ENCODE measurements at places on chromosomes 11 and 22.

DNA sequence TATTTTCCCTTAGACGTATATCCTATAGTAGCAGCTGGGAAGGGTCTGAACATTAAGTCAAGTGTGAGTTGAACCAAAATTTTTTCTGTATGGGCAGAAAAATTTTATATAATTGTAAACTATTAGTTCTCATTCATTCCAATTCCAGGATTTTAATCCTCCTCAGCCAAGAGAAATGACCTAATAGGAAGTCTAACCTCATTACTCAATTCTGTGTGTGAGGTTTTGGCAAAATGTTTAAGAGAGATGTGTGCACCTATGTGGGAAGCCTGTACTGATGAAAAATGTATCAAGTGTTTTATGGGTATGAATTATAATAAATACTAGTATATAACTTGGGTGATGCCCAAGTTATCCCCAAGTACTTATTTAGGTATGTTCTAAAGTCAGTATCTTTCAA, 311.6 kb upstream of the PITPNB start:
- no peak for DNase-seq

DNA sequence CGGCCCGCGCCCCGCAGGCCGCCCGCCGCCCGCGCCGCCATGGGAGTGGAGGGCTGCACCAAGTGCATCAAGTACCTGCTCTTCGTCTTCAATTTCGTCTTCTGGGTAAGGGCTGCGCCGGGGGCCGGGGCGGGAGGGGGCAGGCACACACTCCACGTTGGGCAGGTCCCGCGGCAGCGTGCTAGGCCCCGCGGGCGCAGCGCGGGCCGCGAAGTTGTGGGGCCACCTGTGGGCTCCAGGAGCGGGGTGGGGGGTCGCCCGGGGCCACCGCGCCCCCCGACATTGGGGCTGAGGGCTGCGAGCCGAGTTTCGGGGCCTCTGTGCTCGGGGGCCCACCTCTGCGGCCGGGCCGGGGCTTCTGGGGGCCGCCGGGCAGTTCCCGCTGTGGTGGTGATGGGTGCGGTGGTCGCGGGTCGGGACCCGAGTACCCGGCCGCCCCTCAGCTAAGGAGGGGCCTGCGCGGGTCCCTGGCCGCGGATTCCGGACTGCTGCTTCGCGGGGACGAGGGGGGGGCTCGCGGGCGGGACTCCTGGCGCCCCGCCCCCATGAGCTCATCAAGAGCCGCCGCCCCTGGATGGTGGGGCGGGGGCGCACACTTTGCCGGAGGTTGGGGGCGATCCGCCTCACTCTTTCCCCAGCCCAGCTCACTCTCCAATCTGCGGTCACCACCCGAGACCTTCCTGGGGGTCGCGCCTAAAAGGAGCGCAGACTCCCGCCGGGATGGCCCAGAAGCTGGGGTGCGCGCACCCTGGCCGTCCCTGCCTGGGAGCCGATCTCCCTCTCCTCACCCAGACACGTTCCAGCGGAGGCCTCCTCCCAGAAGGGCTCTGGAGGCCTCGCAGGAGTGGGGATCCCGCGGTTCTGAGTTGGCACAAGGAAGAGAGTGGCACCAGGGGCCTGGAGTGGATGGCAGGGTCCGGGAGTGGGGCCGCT, 667 bp downstream of the CD81 start:
- peak; percentile 86 for DNase-seq

- DNase-seq: peak; percentile 89
These were observed 18.2 kb downstream of the ADM start for GRCh38 chr11:10322830-10323792.

GRCh38 chr11:62315431-62315830, 16.6 kb upstream of the SCGB1D4 start:
- DNase-seq: no peak

DNA sequence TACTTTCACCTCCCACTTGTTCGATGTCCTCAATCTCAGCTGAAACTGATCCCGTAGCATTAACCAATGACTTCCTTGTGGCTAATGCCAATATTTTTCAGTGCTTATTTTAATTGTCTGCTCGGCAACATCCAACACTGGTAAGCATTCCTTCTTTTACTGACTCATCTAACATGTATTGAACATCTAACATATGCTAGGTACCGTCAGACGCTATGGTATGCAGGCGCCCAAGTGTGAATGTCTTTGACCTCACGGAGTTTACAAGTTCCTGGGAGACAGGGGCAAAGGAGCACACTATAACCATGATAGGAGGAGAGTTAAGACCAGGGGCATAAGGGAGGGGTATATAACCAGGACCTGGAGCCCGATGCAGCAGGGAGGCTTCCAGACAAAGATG, 1.7 kb downstream of the BRMS1 start:
- DNase-seq: no peak

- no peak for DNase-seq
These were observed 1.2 kb upstream of the CCDC117 start for GRCh38 chr22:28771195-28771791.

DNA sequence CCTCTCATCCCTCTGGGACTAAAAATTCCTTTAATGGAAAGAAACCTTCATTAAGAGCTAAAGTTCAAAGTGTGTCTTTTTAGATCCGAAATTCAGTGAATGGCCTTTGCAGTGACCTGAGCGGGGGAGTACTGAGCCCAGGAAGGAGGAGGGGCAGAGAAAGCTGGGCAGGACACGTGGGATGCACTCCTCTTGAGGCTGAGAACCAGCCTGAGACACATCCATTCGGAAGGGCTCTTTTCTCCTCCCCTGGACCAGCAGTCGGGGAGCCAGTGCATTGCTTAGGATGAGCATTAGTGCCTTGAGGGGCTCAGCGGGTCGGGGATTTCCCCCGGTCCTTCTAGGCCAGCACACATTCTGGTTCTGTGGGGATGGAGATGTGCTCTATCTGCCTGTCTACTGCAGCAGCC, 258.9 kb upstream of the B3GAT1 start:
- no peak for DNase-seq

DNA sequence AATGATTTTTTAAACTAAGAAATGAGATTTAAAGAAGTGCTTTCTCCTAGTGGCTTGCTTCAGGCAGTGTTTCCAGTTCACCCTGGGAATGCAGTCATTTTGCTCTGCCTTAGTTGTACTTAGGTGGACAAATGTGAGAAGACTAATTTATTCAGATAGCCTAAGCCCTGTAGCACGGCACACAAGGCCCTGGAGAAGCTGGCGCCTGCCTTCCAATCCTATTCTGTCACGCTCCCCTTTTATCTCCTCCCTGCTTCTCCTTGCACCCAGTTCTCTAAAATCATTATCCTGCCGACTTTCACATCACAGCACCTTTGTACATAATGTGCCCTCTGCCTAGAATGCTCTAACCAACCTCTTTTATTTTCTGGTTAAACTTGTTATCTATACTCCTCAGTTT, 64.0 kb downstream of the PPME1 start:
- DNase-seq: no peak

DNA sequence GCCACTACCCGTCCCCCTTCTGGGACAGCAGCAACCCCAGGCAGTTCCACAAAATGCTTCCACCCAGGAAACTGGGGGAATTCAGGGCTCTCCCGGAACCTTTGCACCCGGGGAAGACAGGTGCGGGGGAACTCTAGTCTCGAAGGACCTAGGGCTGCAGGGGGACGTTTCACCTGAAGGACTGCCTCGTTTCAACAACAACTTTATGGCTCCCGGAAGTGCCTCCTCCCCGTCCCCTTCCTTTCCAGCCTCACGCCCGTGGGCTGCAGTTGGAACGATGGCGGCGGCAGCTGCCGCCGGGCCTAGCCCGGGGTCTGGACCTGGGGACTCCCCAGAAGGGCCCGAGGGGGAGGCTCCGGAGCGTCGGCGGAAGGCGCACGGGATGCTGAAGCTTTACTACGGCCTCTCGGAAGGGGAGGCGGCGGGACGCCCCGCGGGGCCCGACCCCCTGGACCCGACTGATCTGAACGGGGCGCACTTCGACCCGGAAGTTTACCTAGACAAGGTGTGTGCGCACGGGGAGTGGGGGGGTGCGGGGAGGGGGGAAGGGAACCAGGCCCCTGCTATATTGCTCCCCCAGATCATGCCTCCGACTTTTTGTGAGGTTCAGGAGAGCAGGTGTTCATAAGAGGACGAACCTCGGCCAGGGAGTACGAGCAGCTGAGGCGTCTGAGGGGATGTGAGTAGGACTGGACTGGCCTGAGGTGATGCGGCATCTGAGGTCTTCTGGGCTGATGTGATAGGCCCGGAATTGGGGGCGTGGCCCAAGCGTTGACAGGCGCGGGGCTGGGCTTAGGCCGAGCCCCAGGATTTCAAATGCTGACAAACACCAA, at the start of gene VPS51:
Gene VPS51, plus strand, starts transcription at position 241 of the 833 bp plus-strand sequence. Its CDS starts 37 bp downstream, at position 278.
- DNase-seq: peak; percentile 97

GRCh38 chr11:76918941-76919386, 58.2 kb downstream of the ACER3 start:
- peak; percentile 83 for DNase-seq

- DNase-seq: no peak
These were observed 560.0 kb downstream of the INSC start for GRCh38 chr11:15674756-15675155.

DNA sequence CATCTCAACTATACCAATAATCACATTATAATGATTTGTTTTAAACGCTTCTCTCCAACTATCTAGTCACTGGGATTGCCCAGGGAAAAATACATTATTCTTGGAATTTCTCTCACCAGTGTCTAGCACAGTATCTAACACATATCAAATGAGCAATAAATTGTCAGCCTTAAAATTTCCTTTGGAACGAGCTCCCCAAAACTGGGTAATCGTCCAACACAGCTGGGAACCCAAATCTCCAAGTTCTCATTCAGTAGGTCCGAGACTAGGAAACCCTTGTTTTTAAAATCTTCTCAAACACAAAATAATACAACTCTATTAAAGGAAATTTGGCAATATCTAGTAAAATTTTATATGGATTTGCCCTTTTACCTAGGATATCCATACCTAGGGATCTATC, 327.8 kb upstream of the ARHGAP42 start:
- DNase-seq: no peak

- DNase-seq: peak; percentile 87
These were observed 9.7 kb downstream of the FXYD2 start for GRCh38 chr11:117814766-117815261.

DNA sequence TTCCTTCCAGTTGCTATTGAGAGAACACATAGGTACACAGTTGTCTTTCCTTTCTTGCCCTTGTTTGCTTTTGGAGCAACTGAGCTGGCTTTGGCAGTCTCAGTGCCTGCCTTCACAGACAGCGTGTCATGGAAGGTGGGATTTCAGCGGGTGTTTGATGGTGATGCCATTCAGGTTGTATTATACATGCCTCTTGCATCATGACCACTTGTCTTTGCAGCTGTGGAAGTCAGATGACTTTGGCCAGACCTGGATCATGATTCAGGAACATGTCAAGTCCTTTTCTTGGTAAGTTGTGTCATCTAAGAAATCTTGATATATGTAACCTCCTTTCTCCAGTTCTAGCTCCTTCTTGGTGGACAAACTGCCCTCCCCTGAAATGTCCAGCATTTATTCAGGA, 37.1 kb upstream of the SORL1-AS1 start:
- no peak for DNase-seq

DNA sequence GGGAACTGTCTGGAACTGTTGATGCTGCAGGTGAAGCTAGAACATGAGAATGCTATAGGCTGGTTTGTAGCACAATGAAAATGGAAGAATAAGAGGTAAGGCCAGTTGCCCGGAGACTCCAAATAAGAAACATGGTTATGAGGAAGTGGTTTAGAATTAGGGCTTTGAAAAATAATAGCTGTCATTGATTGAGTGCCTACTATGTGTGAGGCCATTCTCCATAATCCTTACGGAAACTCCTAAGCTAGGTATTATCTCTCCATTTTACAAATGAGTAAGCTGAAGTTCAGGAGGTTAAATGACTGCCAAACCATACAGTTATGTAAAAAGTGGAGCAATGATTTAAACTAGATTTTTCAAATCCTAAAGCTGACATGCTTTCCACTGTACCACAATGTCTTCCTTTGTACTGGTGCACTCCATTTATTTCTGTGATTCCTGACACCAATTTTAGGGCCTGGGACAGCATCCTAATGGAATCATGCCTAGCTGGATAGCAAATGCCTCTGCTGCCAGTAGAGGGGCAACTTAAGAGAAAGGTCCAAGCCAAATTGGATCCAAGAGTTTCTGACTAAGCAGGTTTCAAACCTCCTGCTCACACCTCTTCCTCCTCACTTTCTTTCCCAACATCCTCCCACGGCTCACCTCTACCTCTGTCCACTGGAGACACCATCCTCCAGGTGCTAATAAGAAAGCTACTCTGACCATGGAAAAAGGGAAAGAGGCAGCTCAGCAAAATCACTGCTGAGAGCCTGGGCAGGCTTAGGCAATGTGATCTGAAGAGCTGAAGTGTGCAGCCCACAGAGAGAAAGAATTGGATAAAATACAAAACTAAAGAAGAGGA, 46.9 kb upstream of the PICALM start:
- no peak for DNase-seq

- peak; percentile 49 for DNase-seq
These were observed 3.4 kb downstream of the SPTBN2 start for GRCh38 chr11:66725647-66726046.

GRCh38 chr11:84103096-84103495, 816.9 kb upstream of the CCDC90B start:
- peak; percentile 73 for DNase-seq

DNA sequence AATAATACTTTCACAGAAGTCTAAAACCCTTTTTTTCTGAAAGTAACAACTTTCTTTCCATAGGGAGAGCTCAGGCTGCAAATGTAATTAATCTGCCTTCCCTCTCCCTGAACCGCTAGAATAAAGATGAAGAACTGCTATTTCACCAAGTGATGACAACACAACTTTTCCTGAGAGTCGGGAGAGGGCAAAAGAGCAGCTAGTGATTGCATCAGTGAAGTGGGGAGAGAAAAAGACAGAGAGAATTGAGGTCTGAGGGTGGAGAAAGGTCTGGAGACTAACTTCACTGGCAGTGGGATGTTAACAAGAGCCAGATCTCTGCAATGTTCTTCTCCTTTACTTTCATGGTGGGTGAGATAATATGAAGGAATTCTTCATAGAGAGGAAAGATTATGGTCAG, 10.9 kb upstream of the MPEG1 start:
- DNase-seq: no peak

DNA sequence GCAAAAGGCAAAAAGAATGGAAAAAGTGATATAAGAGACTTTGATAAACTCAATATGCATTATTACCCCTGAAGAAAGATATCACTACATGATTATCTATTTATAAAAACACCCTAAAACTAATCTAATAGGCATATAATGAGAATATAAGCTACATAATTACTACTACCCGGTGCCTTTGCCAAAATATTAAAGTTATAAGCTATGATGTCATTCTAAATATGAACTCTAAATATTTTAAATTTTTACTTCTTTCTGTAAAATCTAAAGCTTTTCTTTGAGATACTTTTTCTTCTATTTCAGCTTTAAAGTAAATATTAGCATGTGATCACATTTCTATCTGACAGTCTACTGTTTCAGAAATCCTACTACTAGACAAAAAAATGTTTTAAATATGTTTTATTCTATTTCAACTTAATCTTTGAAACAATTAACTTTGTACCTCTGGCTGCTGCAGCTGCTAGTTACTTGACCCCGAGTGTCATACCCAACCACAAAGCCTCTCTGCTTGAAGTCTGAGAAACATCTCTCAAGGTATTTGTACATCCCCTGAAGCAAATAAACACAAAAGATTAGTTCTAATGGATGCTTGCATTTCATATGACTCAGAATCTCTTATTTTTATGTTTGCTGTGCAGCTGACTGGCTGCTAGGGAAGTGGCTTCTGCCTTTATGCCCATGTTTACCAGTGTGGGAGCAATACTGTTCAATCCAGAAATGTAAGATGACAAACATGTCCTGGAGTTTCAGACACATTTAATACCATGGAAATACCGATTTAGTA, 26.8 kb downstream of the PGM2L1 start:
- DNase-seq: no peak

All from eye (tissue), 1 donor.